Pancreas (tissue), 10 donors: ENCODE measurements at places on chromosomes 12 and 14.
A peak's percentile ranks its signal among the peaks of the same experiment; 100 is the strongest.

- H3K36me3 ChIP-seq, result no peaks in the 10 kb centered on the region
- no peaks in the 10 kb centered on the region for H3K4me1 ChIP-seq
- H3K27me3 ChIP-seq, result no peaks in the 10 kb centered on the region
These were observed 96.6 kb downstream of the ZFP36L1 start for GRCh38 chr14:68696266-68696665.

DNA sequence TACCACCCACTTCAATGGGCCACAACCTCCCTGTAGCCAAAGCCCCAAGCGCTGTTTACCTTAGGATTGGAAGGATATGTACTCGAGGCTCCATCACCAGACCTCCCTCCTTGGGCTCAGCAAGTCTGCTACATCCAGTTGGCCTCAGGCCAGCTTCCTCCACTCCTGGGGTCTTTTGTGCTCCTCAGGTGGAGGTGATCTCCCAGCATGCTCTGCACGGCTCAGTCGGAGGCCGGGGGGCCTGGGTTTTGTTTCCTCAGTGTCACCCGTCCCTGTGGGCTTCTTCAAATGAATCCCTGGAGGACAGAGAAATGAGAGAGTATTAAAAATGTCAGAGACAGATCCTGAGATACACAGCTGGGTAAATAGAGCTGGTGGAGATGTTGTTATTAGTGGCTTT is 723.1 kb upstream of the TBX3 start:
- no peak overlapping the region for H3K4me3 ChIP-seq
- DNase-seq, result no peak
- no peaks in the 10 kb centered on the region for H3K27me3 ChIP-seq
- no peaks in the 10 kb centered on the region for H3K4me1 ChIP-seq
- H3K27ac ChIP-seq, result no peak overlapping the region

DNA sequence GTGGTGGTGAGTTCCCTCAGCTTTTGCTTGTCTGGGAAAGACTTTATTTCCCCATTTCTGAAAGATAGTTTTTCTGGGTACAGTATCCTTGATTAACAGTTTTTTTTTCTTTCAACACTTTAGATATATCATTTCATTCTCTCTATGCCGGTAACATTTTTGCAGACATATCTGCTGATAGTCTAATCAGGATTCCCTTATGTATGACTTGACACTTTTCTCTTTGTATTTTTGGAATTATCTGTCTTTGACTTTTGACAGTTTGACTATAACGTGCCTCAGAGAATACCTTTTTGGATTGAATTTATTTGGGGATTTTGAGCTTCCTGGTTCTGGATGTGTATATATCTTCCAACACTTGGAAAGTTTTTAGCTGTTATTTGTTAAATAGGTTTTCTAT is 234.8 kb upstream of the PRICKLE1 start:
- no peaks in the 10 kb centered on the region for H3K4me1 ChIP-seq
- no peak overlapping the region for H3K27ac ChIP-seq
- H3K4me3 ChIP-seq, result no peak overlapping the region
- H3K27me3 ChIP-seq, result no peaks in the 10 kb centered on the region
- no peak for DNase-seq
- H3K36me3 ChIP-seq, result no peaks in the 10 kb centered on the region

- DNase-seq, result peak; percentile 59
- H3K4me3 ChIP-seq, result no peak overlapping the region
These were observed 13.2 kb downstream of the KCNH3 start for GRCh38 chr12:49552014-49552413.

GRCh38 chr12:20508962-20509361 is 140.6 kb downstream of the PDE3A start:
- H3K4me1 ChIP-seq, result no peaks in the 10 kb centered on the region
- H3K27me3 ChIP-seq, result no peaks in the 10 kb centered on the region
- no peak for DNase-seq
- no peak overlapping the region for H3K27ac ChIP-seq

GRCh38 chr14:39050389-39050788 is 52.6 kb downstream of the SEC23A start:
- H3K36me3 ChIP-seq, result peaks cover 72% of the 10 kb centered on the region
- no peak overlapping the region for H3K4me3 ChIP-seq
- no peaks in the 10 kb centered on the region for H3K4me1 ChIP-seq
- H3K27me3 ChIP-seq, result no peaks in the 10 kb centered on the region
- H3K27ac ChIP-seq, result no peak overlapping the region

DNA sequence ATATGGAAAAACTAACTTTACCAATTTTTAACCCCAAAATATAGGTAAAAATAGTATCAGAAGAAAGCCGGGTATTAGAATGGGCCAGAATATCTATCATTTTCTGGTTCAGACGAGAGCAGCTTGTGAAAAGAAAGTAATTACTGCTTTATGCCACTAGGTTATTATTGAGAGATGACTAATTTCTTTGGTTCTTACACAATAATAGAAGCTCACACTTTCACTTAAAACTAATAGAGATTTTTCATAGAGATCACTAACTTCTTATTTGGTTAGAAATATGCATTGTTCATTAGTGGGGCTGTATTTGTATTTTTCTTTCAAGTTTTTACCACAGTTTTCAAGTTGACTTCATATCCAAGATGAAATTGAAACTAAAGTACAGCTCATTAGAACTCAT is 1241.2 kb upstream of the FLRT2 start:
- no peak overlapping the region for H3K27ac ChIP-seq
- H3K36me3 ChIP-seq, result no peaks in the 10 kb centered on the region
- no peak overlapping the region for H3K4me3 ChIP-seq
- no peak for DNase-seq
- H3K27me3 ChIP-seq, result no peaks in the 10 kb centered on the region

GRCh38 chr12:127819056-127819455 is 447.9 kb upstream of the TMEM132C start:
- H3K36me3 ChIP-seq, result no peaks in the 10 kb centered on the region
- H3K4me1 ChIP-seq, result no peaks in the 10 kb centered on the region
- H3K4me3 ChIP-seq, result no peak overlapping the region
- no peak for DNase-seq

GRCh38 chr14:97924922-97925613 is 1127.9 kb downstream of the VRK1 start:
- H3K36me3 ChIP-seq, result no peaks in the 10 kb centered on the region
- no peak for DNase-seq
- no peaks in the 10 kb centered on the region for H3K4me1 ChIP-seq
- no peaks in the 10 kb centered on the region for H3K27me3 ChIP-seq
- H3K4me3 ChIP-seq, result no peak overlapping the region

DNA sequence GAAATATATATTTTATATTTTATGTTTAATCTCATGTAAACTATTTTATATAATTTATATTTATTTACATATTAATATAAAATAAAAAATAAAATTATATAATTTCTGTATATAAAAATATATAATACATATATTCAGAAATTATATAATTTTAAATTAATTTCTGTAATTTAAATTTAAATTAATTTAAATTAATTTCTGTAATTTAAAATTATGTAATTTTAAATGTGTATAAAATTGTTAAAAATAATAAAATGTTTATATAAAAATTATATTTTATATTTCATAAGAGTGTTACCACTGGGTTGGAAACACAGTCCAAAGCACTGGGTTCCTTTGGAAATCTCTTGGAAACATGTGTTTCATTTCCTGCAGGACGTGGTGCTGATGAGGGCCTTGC is 94.6 kb downstream of the DNAH10 start:
- no peaks in the 10 kb centered on the region for H3K27me3 ChIP-seq
- no peak overlapping the region for H3K27ac ChIP-seq
- no peak for DNase-seq

GRCh38 chr14:71751264-71751663 is 181.0 kb upstream of the RGS6 start:
- no peaks in the 10 kb centered on the region for H3K27me3 ChIP-seq
- H3K4me1 ChIP-seq, result no peaks in the 10 kb centered on the region
- no peak overlapping the region for H3K27ac ChIP-seq
- no peak overlapping the region for H3K4me3 ChIP-seq

DNA sequence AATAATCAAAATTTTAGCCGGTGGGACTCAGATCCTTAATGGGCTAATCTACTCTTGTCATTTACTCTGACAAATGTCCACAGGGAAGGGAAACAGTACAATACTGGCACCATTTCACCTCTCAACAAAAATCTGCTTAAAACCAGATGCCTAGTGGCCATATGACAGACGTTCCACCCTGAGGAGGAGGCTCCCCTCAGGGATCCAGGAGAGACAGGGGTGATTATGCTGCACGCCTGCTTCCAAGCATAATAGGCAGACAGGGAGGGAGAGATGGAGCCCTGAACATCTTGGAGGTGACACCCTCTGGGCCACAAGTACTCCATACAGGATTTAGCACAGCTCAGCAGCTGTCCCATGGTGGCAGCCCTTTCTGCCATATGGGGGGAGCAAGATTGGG is 24.8 kb upstream of the AKAP6 start:
- no peak overlapping the region for H3K4me3 ChIP-seq
- H3K27me3 ChIP-seq, result no peaks in the 10 kb centered on the region
- H3K36me3 ChIP-seq, result no peaks in the 10 kb centered on the region
- H3K27ac ChIP-seq, result no peak overlapping the region
- H3K4me1 ChIP-seq, result peaks cover 9% of the 10 kb centered on the region

DNA sequence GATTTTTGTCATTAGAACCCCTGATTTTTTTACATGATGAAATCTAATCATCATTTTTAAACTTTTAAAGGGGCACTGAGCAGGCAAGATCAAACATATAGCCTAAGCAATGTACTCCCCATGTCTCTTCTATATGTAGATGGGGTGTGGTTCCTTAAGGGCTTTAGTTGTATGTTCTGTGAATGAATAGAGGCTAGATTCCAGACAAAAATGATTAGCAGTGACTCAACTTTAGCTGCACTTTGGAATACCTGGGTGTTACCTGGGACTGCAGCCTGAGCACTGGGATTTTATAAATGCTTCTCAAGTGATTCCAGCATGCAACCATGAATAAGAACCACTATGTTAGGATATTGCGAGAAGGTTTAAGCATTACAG is 256.7 kb upstream of the PLEKHG7 start:
- H3K36me3 ChIP-seq, result no peaks in the 10 kb centered on the region
- H3K4me1 ChIP-seq, result no peaks in the 10 kb centered on the region
- no peak for DNase-seq
- no peak overlapping the region for H3K27ac ChIP-seq

GRCh38 chr12:47080725-47081502 is 1.2 kb upstream of the AMIGO2 start:
- H3K4me1 ChIP-seq, result no peaks in the 10 kb centered on the region
- peak overlapping the region; percentile 77 for H3K4me3 ChIP-seq
- H3K27me3 ChIP-seq, result no peaks in the 10 kb centered on the region
- H3K36me3 ChIP-seq, result no peaks in the 10 kb centered on the region
- H3K27ac ChIP-seq, result peak overlapping the region; percentile 49
- peak; percentile 55 for DNase-seq

DNA sequence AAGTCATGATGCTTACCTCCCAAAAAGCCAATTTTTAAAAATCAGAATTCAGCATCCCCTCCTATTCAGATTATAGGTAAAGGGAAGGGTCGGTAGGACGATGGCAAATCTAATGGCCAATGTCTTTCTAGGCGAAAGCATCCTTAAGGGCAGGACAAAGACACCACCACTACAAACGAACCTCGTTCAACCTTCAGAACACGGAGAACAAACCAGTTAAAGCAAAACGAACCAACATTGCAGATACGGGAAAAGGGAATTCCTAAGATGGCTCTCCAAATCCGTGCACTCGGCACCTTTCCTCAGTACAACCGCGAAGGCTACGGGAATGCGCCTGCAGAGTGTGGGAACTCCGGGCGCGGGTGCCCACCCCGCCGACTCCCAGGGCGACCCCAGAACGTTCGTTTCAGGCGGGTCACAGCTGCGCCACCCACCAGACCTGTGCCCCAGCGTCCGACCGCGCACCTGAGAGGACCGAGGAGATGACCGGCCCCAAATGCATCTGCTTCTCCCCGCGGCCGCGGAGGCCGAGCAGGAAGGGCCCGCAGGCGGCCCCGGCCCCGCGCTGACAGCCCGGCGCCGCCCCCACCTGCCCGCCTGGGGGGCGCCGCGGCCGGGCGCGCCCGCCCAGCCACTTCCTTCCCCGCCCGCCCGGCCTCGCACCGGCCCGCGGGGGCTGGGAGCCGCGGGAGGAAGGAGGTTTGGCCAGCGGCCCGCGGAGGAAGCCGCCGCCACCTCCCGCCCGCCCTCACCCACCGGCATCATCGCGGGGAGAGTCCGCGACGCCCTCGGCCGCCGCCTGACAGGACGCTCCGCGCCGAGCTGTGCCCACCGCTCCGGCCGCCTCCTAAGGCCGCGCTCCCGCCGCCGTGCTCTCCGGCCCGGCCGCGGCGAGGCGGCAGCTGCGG is 578 bp downstream of the PPP1R13B start:
- H3K36me3 ChIP-seq, result no peaks in the 10 kb centered on the region
- H3K4me1 ChIP-seq, result peaks cover 9% of the 10 kb centered on the region
- peak; percentile 76 for DNase-seq
- peak overlapping the region; percentile 48 for H3K4me3 ChIP-seq
- H3K27ac ChIP-seq, result peak overlapping the region; percentile 73
- H3K27me3 ChIP-seq, result no peaks in the 10 kb centered on the region

GRCh38 chr14:101711041-101711856 is 50.3 kb upstream of the PPP2R5C start:
- H3K4me1 ChIP-seq, result no peaks in the 10 kb centered on the region
- no peak overlapping the region for H3K4me3 ChIP-seq
- no peak for DNase-seq
- H3K27ac ChIP-seq, result no peak overlapping the region
- H3K27me3 ChIP-seq, result no peaks in the 10 kb centered on the region

DNA sequence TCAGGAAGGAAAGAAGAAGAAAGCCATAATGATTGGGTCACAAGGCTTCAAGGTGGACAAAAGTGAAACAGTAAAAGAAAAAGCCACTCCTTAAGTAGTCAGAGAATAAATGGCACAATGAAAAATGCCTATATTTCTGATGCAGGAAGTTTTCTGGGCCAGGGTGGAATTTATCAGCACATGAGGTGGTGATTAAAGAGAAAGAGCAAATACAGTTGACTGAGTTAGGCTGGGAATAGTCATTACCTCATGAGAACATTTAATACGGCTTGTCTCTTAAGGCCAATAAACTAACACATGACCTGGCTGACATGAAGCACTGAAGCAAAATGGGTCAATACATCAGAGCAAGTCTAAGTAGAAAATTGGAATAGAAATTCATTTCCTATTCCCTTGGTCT is 499.7 kb downstream of the TMTC2 start:
- no peak for DNase-seq
- H3K4me3 ChIP-seq, result no peak overlapping the region
- H3K4me1 ChIP-seq, result peaks cover 8% of the 10 kb centered on the region
- H3K27ac ChIP-seq, result peak overlapping the region; percentile 34

DNA sequence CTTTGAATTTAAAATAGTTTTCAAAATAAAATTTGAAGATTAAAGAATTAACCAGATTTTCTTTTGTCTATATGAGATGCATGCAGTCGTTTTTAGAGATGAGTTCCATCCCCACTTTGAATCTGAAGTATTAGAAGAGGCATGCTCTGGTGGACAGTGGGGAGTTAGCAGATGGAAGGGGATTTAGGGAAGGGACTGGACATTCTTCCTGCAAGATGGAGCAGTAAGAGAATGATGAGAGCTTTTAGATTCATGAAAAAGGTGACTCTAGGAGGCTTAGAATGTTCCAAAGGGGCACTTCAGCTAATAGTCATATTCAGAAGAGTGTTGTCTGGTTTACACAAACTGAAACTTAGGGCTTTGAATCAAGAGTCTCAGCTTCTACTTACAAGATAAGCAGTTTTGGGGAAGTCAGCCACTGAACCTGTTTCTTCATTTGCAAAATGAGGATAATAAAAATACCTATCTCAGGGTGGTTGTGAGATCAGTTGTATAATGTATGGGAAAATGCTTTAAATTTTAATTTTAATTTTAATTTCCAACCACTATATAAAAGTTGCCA is 3.7 kb downstream of the ZBTB1 start:
- H3K27ac ChIP-seq, result no peak overlapping the region
- DNase-seq, result no peak
- H3K4me1 ChIP-seq, result peaks cover 42% of the 10 kb centered on the region
- no peaks in the 10 kb centered on the region for H3K36me3 ChIP-seq

GRCh38 chr12:128911861-128912260 is 58.6 kb downstream of the GLT1D1 start:
- DNase-seq, result no peak
- no peaks in the 10 kb centered on the region for H3K4me1 ChIP-seq
- no peaks in the 10 kb centered on the region for H3K27me3 ChIP-seq
- no peak overlapping the region for H3K4me3 ChIP-seq
- no peaks in the 10 kb centered on the region for H3K36me3 ChIP-seq
